ENCODE measurements at places on chromosomes 7 and 10. TPM values are rescaled to one million over a fixed set of nuclear protein-coding genes. Genes with fewer than 3 reads are reported as not detected.

MRPS33 gene
- 38.5 TPM for total RNA-seq

PCLO gene
- 7.5 TPM for total RNA-seq

NEUROG3 gene
- not detected for total RNA-seq

OR2A7 gene
- total RNA-seq, result 0.69 TPM

SLC39A12 gene
- total RNA-seq, result not detected

NRAP gene
- total RNA-seq, result not detected

- DNase-seq, result peak; percentile 24
Measured at GRCh38 chr10:45550903-45551786, 121.4 kb downstream of the ZFAND4 start.

DNA sequence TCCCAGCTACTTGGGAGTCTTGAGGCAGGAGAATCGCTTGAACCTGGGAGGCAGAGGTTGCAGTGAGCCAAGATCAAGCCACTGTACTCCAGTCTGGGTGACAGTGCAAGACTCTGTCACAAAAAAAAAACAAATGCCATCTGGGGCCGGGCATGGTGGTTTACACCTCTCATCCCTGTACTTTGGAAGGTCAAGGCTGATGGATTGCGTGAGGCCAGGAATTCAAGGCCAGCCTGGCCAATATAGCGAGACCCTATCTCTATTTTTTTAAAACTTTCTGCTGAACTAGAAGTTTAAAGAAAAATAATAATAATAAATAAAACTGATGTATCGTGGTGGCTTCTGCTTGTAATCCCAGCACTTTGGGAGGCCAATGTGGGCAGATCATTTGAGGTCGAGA lies 15.7 kb upstream of the RNF216 start:
- DNase-seq, result no peak

DNA sequence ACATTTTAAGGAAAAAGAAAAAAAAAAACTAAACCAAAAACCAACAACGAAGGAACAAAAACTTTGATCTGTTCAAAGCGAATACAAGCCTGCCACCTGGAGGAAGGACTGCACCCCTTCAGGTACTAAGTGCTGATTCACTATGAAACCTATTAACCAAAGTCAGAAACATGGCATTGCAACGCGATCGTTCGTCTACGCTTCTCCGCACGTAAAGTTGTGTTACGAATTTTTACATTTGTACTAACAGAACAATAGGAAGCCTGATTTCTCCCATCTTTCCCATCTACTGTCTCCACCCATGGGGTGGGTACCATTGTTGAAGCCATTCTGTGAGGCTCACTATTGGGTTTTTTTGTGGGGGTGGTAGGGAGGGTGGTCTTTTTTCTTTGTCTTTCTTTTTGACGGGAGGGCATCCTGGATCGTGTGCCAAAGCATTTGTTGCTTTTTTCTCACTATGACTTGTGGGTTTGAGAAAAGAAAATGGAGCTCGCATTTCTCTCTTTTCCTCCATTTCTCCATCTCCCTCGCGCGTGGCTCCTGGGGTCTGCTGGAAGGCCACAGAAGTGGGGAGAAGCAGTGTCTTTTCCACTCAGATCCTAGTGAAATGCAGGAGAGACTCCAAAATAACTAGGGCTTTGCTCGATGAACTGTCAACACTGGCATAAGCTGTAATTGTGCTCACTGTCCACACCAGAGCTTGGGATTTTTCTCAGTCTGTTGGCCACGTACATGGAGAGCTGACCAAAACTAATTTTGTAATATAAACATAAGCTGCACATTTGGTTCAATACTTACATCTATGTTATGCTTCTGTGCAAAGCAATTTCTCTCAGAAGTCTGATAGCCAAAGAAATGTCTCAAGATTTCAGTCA lies 100.9 kb upstream of the YAE1 start:
- DNase-seq, result peak; percentile 65

- DNase-seq, result no peak
Measured at GRCh38 chr10:44293842-44294241, 91.1 kb downstream of the CXCL12 start.

DNA sequence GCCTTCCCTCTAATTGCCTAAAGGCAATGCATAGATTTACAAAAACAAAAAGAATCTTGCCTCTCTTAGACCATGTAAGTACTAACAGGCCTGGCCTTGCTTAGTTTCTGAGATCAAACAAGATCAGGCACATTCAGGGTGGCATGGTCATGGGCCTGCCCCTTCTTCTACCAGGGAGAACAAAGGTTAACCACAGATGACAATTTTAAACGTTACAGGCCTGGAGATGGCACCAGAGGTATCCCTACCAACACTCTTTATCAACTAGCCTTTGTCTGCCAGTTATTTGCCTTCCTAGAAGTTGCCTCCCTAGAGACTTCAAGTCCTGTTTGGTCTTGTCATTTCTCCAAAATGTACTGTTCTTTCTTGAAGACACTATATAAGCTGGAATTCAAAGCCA lies 252.6 kb downstream of the DOCK4 start:
- peak; percentile 48 for DNase-seq

DNA sequence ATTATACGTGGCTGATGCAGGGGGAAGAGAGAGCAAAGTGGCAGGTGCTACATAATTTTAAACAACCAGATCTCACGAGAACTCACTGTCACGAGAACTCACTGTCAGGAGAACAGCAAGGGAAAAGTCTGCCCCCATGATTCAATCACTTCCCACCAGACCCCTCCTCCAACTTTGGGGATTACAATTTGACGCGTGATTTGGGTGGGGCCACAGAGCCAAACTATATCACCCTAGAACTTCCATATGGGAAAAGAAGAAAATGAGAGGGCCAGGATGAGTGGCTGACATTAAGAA lies 15.8 kb downstream of the EZH2 start:
- no peak for DNase-seq

- peak; percentile 49 for DNase-seq
Measured at GRCh38 chr10:75497997-75498883, 66.8 kb downstream of the LRMDA start.

GRCh38 chr7:55132890-55133551 lies 114.2 kb downstream of the EGFR start:
- DNase-seq, result peak; percentile 98

- DNase-seq, result peak; percentile 38
Measured at GRCh38 chr10:35375091-35375765, 38.9 kb downstream of the CCNY start.

- DNase-seq, result no peak
Measured at GRCh38 chr7:99601656-99602310, 3.7 kb downstream of the TMEM225B start.

GRCh38 chr10:2918489-2918888 lies 148.9 kb upstream of the PFKP start:
- DNase-seq, result no peak

DNA sequence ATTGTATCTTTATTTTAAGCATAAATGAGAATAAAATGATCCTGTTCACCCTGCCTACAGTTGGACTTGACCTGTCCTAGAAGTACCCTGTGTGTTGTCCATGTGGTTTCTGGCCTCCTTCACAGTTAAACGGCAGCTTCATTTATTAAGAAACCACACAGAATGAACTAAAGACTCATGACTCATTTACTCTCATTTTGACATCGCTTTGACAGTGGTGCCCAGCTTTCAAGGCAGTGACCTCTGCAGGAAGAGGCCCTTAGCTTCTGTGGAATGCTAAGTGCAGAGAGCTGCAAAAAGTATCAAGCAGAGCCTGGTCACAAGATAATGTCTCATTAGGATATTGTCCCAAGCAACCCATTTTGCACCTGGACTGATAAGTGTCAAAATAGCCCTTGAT lies 93.4 kb downstream of the AVL9 start:
- peak; percentile 28 for DNase-seq

- no peak for DNase-seq
Measured at GRCh38 chr7:75957021-75957736, 37.2 kb downstream of the TMEM120A start.

GRCh38 chr7:33044986-33045385 lies 17.6 kb downstream of the NT5C3A start:
- no peak for DNase-seq

Measured in PC-3 (cell line).